ENCODE measurements at places on chromosomes 3 and 15. TPM values are rescaled to one million over a fixed set of nuclear protein-coding genes. Genes with fewer than 3 reads are reported as not detected.

DNA sequence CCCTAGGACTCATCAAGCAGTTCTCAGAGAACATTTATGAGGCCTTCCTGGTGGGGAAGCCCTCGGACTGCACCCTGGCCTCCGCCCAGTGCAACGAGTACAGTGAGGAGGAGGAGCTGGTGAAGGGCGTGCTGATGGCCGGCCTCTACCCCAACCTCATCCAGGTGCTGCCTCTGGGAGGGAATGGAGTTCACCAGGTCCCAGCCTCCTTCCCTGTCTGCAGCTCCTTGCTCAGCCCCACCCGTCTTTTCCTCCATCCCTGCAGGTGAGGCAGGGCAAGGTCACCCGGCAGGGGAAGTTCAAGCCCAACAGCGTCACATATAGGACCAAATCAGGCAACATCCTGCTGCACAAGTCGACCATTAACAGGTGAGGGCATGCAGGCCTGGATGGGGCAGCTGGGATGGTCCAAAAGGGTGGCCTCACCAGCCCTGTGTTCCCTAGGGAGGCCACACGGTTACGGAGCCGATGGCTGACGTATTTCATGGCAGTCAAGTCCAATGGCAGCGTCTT is 46.3 kb downstream of the DHX30 start:
- DNase-seq = no peak

DNA sequence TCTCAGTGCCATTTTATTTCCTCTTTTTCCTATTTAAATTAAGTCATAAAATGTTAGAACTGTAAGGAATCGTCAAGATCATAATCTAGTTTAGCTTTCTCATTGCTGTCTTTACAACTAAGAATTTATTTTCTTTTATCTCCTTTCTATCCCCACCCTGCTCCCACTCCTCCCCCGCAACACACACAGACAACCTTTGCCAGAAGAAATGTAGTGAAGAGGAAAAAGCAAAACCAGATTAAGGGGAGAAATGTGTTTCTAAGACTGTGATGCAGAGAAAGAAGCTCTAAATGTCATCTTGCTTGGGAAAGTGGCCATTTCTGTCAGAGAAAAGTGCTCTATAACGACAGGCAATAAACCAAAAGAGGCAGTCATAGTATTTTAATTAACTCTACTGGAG is 78.3 kb upstream of the MLF1 start:
- DNase-seq = no peak

DNA sequence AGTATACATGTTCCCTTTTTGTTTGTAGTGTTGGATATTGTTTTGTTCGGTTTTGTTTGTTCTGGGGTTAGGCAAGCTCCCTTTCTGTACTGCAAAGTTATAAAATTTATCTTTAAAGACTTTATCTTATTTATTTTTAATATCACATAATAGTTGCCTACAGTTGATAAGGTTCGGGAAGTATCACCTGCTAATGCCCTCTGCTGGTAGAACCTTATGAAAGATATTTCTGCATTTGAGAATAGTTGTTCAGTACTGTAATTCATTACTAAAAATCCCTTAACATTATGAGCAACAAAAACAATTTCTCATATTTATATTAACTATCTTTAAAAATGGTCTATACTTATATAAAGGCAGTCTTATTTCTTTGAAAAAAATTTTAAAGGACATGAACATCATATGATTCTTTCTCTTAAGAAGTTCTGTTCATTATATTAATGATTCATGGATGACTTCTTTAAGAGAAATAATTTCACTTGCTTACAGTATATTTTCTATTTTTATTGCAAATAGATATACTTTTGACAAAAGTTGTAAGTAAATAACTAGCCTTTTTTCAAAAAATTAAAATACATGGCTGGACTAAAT is 1126.8 kb downstream of the SI start:
- DNase-seq = no peak

GRCh38 chr15:62287066-62287857 is 122.2 kb upstream of the C2CD4B start:
- no peak for DNase-seq

DNA sequence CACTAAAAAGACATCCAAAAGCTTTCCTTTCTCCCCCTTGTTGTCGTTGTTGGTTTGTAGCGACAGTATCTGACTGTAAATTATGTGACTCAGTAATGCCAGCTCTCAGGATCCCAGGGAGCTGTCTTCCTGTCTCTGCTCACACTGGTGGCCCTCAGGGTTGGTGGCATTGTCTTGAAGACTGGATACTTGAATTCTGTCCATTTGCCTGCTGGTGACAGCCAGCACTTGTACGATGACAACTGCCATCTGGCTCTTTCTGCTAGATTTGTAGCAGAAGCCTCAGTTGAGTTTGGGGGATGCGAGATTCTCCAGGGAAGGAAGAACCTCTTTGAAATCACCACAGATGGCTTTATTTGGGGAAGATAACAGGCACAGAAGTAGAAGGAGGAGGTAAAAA is 120.8 kb downstream of the ARPP21 start:
- DNase-seq = no peak

DNA sequence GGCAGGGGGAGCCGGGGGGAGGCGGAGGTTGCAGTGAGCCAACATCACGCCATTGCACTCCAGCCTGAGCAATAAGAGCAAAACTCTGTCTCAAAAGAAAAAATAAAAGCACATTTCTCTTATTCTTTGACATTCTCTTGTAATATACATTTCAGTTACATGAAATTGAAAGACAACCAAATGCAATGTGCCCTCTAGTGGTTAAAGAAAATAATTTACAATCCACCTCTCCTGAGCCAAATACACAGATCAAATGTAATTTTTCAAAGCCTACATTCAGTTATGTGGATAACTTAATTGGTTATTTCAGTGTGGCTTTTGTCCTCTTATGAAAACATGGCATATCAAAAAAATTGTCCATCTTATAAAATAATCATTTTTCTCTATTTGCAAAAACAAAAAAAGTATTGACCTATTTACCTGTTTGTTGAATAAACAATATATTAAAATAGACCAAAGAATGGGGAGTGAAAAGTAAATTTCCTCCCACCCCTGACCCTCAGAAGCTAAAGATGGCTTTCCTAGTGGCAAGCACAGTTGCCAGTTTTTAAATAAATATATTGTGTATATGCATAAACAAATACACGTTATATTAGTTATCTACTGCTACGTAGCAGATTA is 14.2 kb upstream of the U2SURP start:
- peak; percentile 70 for DNase-seq

GRCh38 chr3:99199021-99199420 is 297.5 kb upstream of the DCBLD2 start:
- no peak for DNase-seq

DNA sequence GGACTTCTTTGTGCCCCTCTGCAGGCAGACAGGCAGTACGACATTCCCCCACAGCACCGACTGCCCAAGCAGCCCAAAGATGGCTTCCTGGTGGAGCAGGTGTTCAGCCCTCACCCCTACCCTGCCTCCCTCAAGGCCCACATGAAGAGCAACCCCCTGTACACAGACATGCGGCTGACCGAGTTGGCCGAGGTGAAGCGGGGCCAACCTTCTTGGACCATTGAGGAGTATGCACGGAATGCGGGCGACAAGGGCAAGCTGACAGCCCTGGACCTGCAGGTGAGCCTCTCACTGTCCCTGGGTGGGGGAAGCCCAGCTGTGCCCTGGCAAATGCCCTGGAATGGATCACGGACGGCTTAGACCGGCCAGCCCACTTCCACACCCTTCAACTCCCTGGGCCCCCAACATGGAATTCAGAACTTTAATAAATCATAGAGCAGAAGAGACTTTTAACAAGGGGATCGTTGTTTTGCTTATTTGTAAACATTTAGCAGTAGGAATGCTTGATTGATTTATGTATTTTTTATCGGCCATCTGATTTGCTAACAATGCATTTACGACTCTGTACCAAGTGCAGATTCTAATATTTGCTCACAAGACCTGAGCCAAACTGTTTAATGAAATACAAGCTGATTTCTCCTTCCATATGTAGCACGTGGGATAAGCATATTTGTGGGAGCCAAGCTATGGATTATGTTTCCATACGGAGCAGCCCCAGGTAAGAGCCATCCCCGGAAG is 31.1 kb downstream of the MINAR1 start:
- DNase-seq = no peak

DNA sequence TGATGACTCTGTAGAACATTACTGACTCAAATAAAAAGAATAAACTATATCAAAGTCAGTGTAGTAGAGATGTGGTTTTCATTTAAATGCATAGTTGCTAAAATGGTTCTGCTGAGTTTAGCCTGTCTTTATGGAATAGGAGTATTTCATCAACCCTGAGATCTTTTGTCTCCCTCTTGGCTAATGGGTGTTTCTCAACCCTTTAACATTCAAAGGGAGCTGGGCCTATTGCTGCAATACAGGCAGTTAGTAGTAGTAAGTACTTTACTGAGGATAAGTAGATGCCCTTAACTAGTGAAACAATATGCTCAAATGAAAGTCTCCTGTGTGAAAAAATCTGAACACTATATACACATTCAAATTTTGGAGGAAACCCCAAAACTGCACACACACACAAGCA is 184.7 kb upstream of the TTC14 start:
- no peak for DNase-seq

DNA sequence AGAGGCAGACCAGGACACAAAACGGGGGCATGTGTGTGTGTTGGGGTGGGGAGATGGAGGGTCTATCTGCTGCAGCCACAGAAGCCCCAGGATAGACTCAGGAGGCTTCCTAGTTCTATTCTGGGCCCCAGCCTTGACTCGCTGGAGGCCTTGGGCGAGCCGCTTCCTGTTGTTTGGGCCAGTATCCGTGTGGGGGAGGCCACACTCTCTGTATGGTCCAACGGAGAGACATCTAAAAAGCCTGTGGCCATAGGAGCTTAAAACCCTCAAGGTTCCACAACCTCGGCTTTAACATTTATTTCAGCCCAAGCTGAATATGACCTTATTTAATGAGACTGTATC is 32.8 kb downstream of the POC1A start:
- DNase-seq = peak; percentile 24

DNA sequence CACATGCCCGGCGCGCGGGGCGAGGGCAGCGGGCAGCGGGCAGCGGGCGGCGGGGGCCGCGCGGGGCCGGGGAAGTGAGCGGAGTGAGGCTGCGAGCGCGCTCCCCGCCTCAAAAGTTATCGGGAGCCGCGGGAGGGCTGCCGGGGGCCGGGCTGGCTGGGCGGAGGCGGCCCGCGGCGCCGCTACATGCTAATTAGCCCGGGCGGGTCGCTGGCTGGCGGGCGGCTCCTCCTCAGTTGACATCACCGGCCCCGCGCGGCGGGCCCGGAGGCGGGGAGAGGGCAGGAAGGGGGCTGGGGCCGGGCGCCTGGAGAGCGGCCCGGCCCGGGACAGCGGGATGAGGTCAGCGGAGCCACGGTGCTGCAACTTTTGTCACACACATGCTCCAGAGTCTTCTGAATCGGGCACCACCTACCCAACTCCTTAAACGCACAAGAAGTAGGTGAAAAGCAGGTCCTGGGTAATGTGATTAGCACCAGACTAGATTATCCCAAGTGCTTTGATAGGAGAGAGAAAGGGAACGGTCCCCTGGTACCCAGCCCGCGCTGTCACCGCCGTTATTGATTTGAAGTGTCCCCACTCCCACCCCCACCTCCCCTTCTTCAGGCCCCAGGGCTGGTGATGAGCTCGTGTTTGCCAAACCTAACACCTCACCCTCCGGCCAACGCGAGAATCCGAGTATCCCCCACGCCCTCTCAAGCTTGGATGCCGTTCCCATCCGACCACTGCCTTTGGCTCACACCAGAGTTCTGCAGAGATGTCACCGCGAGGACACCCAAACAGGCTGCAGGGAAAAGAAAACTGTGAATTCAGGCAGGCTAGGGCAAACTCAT is at the start of gene HEG1:
HEG1 (minus strand) TSS at position 85 of the 833 bp plus-strand sequence. CDS start 107 bp downstream, outside the sequence.
- DNase-seq = peak; percentile 87

DNA sequence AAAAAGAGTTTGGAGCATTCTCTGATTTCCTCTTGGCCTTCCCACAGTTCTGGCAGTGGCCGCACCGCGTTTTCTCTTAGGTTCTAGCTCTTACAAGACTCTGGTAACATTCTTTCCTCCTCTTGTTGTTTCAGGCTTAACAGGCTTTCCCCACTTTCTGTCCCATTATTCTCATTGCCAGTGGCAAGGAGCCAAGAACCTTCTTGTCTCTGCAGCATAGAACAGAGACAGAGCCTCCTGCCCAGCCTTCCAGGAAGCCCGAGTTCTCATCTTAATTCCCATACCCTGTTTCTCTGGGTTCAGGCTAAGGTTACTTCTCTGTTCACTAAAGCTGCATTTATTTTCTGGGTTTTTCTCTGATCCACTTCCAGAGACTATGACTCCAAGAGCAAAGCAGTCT is 61.1 kb downstream of the DUT start:
- DNase-seq = peak; percentile 96

DNA sequence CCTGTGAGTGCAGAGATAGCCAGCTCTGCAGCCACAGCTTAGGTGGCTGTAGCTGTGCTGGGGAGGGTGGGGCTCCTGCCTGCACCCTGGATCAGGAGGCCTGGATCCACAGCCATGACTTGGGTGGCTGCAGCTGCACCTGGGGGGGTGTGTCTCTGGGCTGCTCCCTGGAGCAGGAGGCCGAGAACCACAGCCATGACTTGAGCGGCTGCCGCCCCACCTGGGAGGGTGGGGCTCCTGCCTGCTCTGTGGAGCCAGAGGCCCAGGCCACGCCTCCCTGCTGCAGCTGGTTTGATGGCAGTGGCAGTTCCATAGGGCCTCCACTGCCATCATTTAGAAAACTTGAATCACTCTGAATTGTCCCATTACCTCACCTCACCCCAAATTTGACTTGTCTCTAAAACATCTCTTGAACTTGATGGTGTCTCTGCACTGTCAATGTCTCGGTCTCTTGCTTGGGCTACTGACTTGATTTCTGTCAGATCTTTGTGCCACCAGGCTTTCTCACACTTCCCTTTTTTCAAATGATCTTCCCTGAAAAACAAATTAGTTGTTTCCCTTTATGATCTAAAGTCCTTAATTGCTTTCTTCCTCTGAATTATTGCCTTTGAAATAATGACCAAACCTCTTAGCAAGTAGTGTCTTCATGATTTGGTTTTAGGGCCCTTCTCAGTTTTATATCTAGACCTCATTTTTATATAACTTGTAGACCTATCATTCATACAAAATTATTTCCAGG is 313.2 kb upstream of the MME start:
- DNase-seq = no peak

DNA sequence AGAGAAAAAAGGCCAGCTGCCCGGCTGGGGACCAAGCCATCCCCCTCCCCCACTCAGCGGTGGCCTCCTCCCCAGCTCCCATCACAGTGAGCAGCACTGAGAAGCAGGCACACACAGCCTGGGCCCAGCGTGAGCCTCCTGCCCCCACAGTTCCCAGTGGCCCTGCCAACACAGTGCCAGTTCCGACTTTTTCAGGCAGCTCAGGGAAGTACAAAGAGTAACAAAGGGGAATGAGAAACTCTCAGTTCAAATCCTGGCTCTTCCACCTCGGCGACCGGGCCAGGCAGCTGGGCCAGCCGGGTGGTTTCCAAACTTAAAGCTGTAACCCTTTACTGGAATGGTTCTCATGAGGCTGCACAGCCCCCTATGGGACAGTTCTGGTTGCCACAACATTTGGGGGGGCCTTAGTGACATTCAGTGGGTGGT is 18.5 kb downstream of the TNK2 start:
- no peak for DNase-seq

Gene AHSG
- not detected for total RNA-seq

Gene PP2D1
- not detected for total RNA-seq

Gene RTP3
- not detected for total RNA-seq

Gene MTHFS
- total RNA-seq = 8.2 TPM

Gene CCR3
- total RNA-seq = not detected

Gene SI
- total RNA-seq = not detected

Gene GNAT1
- not detected for total RNA-seq

Gene PLA2G4E
- not detected for total RNA-seq

Gene FANCI
- total RNA-seq = 57.8 TPM
